Thoracic aorta (tissue), 2 donors: ENCODE measurements at places on chromosomes 13 and 19.

DNA sequence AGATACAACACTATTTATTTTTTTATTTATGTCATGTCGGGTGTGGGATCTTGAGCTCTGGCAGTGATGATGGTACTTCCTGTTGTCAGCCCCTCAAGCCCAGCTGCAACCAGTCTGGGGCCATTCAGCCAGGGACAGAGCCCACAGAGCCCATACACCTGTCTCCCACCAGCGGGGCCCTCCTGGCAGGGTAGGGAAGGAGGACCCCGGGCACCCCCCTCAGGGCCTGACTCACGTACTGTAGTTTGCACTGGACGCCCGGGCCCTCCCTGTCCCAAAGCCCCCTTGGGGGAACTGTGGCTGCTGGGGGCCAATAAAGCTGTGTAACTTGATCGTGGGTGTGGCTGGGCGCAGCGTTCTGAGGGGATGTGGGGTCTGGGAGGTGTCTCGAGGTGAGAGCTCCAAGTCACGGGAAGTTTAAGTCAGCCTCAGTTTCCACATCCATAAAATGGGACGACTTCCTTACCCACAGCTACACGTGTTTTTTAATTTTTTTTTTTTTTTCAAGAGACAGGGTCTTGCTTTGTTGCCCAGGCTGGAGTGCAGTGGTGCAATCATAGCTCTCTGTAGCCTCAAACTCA lies 9.5 kb downstream of the ATG4D start:
- no peak for DNase-seq

DNA sequence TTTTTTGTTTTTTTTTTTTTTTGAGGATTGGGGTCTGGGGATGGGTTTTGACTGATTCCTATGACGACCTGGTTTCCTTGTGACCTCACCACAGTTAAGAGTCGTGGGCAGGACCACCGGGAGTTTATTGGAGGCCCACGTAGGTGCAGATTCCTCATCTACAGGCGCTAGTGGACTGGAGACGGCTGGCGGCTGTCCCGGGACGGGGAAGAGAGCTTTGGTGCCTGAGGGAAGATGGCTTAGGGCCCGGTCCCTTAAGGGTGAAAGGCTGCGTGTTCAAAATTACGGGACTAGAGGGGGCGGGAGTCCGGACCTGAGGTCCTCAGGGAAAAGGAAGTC lies 682 bp upstream of the TEAD2 start:
- DNase-seq = no peak

DNA sequence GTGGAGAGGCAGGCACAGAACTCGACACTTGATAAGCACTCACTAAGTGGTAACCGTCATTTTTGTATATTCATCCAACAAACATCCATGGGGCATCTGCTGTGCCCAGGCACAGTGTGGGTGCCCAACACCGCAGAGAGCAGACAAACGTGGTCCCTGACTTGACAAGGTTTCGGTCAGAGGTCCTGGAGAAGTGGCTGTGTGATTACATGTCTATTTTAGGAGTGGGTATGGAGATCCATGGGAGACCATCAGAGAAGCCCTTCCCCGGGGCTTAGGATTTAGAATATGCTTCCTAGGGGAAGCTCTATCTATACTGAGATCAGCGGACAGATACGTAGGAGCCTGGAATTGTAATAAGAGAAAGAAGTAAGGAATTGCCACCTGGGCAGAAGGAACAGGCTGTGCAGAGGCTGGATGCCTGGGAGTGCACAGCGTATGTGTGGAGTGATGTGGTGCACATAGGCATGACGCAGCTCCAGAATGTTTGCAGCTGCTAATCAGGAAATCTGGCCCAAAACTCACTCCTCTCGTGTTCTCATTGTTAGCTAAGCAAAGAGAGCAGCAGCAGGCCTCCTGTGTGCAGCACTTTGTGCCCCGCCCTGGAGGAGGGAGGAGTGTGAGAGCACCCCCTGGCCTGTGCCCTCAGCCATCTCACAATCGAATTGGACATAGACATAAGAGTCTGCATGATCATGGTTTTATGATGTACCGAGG lies 23.0 kb upstream of the IRS2 start:
- DNase-seq = no peak

GRCh38 chr13:112592181-112592580 lies 4.2 kb upstream of the TUBGCP3 start:
- no peak for DNase-seq

- DNase-seq = no peak
Observed at GRCh38 chr19:10353793-10354391, 14.5 kb upstream of the ICAM3 start.

DNA sequence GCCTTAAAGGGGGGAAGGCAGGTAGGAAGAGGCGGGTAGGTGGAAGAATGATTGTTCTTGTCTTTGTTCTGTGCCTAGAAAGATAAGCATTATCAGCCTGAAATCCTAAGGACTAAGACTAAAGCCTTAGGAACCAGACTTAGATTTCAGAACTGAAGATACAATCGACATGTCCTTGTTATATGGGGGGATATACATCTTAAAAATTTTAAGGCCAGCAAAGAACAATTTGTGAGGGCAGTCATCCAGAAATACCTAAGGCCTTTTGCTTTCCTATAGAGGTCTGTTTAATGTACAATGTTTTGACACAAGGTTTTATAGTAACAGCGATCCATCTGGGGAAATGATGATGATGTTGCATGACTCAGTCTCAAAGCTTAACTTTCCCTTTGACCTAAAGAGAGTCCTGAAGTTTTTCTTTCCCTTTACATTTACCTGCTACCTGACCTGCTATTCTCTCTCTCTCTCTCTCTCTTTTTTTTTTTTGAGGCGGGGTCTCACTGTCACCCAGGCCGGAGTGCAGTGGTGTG lies 20.2 kb upstream of the CEACAM6 start:
- no peak for DNase-seq

- DNase-seq = no peak
Observed at GRCh38 chr19:43380771-43381386, 27.4 kb downstream of the CD177 start.

GRCh38 chr19:28884786-28885476 lies 328.0 kb downstream of the UQCRFS1 start:
- DNase-seq = no peak

DNA sequence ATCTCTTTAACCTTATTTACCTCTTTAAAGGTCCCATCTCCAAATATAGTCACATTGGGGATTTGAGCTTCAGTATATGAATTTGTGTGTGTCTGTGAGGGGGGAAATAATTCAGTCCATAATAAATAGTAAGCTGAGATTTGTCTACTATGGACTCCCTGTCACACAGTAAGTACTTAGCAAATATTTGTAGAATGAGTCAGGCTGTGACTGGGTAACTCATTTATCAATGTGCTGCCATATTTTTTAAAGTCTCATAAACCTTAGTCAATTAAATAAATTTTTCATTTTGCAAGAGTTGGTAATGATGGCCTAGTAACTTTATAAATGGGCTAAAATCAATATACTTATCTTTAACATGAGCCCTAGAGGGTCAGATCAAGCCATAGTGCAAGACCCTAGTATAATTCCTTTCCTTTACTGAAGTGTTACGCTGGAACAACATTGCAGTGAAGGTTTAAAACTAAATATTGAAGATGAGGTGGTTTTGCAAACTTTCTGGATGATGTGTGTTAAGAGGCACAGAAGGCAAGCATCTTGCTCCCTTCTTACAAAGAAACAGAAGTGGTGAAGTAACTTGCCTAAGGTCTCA lies 305.1 kb downstream of the KCNRG start:
- no peak for DNase-seq

GRCh38 chr19:51571599-51571998 lies 516 bp downstream of the ZNF175 start:
- DNase-seq = no peak

GRCh38 chr13:108943842-108944241 lies 314.4 kb downstream of the MYO16 start:
- no peak for DNase-seq

DNA sequence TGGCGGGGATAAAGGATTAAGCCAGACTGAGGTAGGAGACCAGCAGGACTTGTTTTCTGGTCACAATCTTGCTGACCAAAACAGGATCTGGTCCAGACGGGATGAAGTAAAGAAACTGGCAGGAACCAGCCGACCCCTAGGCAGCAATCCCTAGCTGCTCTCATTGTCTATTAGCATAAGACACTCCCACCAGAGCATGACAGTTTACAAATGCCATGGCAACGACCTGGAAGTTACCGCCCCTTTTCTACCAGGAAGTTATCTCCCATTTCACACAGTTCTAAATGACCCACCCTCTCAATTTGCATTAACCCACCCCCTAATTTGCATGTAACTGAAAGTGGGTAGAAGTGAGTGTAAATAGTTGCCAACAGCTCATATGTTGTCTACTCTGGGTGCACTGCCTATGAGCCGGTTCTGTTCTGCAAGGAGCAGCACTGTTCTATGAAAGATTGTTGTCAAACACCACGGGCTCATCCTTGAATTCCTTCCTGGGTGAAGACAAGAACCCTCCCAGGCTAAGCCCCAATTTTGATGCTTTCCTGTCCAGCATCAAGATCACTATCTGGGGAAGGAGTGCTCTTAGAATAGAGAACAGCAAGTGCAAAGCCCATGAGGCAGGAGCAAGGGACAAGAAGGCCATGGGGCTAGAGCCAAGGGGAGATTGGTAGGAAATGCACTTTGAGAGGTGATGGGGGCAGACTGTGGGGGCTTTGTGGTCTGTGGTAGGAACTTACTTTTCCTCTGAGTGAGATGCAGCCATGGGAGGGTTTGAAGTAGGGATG lies 13.9 kb upstream of the FBXO27 start:
- no peak for DNase-seq

- no peak for DNase-seq
Observed at GRCh38 chr19:4866595-4867424, 657 bp downstream of the PLIN3 start.

DNA sequence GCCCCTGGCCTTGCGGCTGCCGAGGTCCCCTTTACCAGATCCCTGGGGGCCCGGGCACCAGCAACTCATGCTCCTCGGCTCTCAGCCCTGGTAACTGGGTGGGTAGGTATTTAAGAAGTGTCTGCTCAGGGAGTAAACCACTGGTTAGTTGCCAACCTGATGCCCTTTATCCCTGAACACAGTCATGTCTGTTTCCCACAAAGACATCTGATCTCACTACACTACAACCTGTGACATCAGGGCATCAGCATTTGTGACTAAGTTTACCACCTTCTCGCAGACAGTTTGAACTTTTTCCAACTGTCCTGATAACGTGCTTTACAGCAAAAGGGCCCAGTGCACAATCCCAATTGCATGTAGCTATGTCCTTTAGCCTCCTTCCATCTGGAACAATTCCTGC lies 22.0 kb downstream of the GGACT start:
- no peak for DNase-seq

GRCh38 chr13:91372911-91373310 lies 25.4 kb downstream of the MIR17HG start:
- no peak for DNase-seq

DNA sequence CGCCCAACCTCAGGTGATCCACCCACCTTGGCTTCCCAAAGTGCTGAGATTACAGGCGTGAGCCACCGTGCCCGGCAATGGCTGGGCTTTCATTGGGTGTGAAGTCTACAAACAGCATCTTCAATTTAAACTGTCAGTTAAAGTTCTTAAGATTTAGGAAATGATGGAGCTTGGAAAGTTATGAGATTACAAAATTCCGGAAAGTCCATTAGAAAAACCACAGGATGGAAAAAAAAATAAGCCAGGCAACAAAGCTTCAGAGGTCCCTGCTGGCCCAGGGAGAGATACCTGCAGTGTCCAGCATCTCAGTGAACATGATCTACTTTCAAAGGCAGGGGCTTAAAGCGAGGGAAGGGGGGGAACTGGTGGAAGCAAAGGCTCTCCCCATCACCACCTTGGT lies 4.6 kb upstream of the ZNF587B start:
- DNase-seq = no peak

DNA sequence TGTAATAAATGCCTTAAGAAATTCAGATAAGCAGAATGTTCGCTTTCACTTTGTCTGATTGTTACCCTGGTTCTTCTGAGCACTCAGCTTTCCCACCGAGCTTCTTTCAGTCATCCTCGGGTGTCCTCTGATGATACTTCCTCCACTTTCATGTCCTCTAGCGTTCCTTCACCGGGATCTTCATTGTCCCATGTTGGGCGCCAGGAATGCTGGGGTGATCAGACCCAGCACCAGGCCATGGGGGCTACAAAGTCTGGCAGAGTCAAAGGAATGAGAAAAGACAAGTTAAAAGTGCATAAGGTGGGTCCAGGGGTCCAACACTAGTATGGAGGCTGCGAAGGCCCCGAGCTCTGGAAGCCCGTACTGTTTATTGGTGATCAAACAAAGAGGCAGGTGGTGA lies 11.7 kb upstream of the C19orf84 start:
- DNase-seq = no peak

DNA sequence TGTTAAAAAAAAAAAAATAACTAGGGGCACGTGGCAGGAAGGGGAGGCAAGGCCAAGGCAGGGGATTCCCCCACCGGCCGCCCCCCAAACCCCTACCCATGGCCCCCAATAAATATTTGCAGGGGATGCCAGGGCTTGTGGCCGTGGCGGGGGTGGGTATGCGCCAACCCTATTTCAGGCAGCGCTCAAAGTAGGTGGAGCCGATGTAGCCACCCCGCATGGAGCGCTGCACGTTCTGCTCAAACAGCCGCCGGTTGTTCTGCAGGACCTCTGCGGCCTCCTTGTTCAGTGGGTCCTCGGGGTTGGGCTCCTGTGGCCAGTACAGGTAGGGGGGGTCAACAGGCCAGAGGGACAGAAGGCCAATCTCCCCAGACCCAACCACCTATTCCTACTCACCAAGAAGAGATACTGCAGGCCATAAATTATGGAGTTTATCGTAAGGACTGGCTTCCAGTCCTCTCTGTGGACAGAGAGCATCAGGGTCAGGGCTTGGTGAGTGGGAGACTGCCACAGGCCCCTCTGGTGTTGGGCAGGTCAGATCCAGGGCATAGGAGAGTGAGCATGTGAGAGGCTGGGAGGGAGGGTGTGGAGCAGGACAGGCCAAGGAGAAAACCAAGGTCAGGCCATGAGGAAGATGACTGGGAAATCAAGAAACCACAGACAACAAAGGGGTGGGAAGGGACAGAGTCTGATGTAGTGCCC lies 1.2 kb upstream of the CHMP2A start:
- no peak for DNase-seq

GRCh38 chr13:100102042-100102441 lies 13.1 kb downstream of the PCCA start:
- DNase-seq = no peak

DNA sequence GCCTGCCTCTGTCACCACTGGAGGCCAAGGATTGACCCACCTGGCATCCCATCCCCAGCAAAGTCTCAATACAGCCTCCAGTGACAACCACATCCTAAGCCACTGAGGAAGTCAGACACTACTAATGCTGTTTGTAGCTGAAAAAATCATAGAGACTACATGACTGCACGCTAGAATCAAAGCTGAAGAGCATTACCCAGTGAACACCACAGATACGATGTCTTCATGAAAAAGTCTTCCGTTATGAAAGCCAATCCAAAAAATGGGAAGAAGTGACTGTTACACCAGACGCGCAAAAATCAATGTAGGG lies 11.1 kb upstream of the NUP62 start:
- DNase-seq = no peak

DNA sequence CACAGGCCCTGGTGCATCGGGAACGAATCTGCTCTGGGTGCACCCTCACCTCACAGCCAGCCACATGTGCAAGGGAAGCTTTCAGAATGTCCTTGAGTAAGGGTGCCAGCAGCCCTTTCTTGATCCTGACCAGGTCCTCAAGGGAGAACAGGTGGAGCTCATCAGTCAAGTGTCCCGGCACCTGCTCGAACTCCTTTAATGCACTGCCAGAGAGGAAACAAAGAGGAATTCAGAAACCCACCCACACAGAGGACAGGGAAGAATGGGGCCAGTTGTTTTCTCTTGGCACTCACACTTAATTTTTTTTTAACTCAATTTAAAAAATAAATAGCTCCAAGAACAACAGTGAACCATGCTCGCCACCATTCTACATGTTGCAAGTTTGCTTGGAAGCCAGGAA lies 41.7 kb downstream of the RUBCNL start:
- no peak for DNase-seq

- DNase-seq = no peak
Observed at GRCh38 chr13:110815471-110816204, 99.2 kb downstream of the ANKRD10 start.
